ENCODE measurements at places on chromosomes 5 and 9. TPM values are rescaled to one million over a fixed set of nuclear protein-coding genes. Genes with fewer than 3 reads are reported as not detected.
A peak's percentile ranks its signal among the peaks of the same experiment; 100 is the strongest.

DNA sequence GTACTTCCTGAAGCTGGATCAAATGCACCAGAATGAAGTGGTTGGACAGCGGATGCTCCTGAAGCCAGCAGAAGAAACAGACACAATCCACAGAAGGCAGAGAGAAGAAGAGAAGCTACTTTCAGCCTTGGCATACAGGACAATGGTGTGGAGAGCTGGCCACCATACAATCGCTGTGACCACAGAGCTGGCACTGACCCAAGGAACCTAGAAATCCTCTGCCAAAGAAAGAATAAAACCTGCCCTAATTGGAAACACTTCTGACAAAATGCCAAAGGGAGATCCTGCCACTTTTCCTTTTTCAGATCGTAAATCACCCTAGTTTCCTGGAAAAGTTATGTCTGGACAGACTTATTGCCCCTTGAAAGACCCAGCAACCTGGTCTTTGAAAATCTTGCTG, 77.8 kb downstream of the BAAT start:
- no peak for DNase-seq

DNA sequence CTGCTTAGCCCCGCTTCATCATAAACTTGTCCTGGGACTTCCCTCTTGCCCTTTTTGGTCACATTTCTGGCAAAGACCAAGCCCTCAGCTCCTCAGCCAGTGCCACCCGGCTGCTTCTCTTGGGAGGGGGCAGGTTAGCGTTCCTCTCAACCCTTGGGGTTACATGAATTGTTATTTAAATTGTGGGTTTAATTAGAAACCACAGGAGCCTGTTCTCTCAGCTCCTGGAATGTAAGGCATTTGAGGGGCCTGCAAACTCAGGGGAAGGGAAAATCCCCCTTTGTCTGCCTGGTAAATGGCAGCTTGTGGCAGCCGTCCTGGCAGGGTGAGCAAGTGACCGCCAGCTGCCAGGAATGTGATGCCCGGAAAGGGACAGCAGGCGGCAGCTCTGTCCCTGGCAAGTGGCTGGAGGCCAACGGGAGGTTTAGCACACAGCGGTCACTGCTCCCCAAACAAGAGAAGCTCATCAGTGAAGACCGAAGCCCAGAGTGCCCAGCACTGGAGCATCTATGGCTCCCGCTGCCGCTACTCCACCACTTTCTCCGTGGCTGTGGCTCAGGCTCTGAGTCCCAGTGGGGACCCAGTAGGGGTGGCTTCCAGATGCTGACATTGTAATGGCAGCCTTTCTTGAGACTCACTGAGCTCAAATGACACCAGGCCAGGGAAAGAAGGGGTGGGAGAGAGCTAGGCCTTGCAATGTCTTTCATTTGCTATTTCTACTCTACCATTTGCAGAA, 51.7 kb downstream of the SHB start:
- peak; percentile 43 for DNase-seq

CNTNAP3B gene
- total RNA-seq, result 9.4 TPM

GRCh38 chr9:81522716-81523551, 166.4 kb downstream of the TLE1 start:
- DNase-seq, result no peak

GRIN3A gene
- 0.35 TPM for total RNA-seq

DNA sequence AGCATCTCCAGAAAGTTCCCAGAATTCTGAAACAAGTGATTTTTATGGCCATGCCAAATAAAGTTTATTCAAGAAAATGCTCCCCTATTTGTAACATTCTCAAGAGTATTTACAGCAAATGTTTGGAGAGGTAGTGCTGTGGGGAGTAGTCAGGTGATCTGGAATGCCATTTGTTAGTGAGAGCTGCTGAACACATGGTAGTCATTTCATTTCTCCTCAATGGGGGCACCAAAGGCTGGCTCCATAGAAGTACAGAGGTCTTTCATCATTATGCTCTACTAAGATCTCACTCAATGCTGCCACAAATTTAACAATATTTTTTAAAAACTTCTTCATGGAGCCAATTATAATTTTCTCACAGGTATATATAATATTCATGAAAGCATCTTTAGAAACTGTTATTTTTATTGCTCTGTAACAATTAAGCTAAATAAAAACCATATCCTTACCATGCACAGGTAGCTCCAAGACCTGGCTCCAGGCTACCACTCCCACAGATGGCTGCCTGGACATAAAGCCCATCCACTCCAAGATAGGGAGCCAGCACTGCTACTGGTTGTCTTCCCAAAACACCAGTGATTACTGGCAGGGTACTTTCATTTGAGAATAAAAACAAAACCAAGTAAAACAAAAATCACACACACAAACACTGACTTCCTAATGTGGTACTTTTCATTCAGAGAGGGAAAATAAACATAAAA, 200.8 kb downstream of the PLK2 start:
- no peak for DNase-seq

GRCh38 chr9:134165357-134166315, 1.3 kb upstream of the RNU6ATAC start:
- peak; percentile 33 for DNase-seq

- no peak for DNase-seq
Measured at GRCh38 chr5:132838516-132839282, 8.3 kb upstream of the SHROOM1 start.

DNA sequence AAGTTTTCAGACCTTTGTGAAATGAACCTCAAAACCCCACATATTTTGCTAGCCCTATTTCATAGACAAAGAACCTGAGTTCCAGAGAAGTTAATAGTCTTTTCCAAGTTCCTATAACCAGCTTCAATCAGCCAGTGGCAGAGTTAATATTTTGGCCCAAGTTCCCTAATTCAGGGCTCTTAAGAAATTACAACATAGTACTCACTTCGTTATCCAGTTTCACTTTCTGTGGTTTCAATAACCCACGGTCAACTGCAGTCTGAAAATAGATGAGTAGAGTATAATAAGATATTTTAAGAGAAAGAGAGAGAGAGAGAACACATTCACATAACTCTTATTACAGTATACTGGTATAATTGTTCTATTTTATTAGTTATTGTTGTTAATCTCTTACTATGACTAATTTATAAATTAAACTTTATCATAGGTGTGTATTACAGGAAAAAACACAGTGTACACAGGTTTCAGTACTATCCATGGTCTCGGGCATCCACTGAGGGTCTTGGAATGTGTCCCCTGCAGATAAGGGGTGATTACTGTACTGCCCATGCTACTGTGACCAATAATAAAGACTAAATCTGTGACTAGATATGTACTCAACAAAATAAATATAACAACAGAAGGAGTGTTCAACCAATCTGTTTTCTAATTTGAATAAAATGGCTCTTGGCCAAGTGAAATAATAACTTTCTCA, 9.3 kb upstream of the MYOT start:
- DNase-seq, result no peak

DND1 gene
- total RNA-seq, result 4.6 TPM

DNA sequence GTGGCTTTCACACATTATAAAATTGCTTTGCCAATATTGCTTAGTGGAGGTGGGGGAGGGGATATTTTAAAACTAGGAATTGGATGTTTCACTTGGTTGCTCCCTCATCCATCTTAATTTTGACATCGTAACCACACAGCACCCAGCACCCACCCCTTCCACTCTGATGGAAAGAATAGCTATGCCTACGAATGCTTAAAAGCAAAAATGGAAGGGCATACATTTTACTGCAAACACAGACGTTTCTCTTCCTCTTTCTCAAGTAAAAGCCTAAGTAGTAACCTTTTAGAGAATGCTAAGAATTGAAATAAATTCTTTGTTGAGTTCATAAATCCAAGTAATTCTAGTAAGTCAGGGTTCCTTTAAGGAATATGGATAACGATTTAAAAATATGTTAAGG, 69.9 kb downstream of the JAKMIP2 start:
- no peak for DNase-seq

SHB gene
- total RNA-seq, result 4.6 TPM

GRCh38 chr5:164449460-164449859, 944.0 kb downstream of the MAT2B start:
- no peak for DNase-seq

DNA sequence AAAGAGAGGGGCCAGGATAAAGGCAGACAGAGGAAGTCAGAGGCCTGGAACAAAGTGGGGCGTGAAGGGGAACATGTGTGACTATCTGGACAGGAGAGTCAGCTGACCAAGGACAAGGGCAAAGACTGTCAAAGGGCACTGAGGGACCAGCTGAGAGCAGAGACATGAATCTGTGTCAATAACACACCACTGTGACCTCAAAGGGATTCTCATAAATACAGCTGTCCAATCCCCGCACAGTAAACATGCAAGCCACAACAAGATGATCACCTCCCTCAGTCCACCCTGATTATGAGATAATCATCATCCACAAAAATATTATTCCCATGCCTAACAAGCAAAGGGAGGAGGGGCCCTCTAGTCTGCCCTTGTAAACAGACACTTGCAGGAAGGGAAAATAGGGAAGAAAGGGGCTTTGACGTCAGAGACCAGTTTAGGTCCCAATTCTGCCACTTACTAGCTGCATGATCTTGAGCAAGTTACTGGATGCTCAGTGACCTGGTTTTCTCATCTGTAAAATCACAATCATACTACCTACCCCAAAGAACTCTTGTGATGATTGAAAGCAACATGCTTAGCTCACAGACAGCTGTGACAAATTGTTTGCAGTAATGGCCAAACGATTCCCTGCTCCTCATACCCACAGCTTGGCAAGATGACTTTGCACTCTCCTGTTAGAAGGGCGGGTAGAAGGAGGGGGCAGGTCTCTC, 41.8 kb downstream of the RAPGEF1 start:
- DNase-seq, result no peak

ECSCR gene
- not detected for total RNA-seq

GRCh38 chr9:34589636-34590380, at the start of gene CNTFR:
Gene CNTFR, minus strand, starts transcription at chr9:34589724. Its CDS starts 20,743 bp downstream, at chr9:34568981.
- DNase-seq, result no peak

All from neural crest cell (in vitro differentiated cells).